ENCODE measurements at places on chromosomes 3 and 15.

- no peak for DNase-seq
These were observed 43.8 kb upstream of the GOLGA8A start for GRCh38 chr15:34481370-34481769.

- peak; percentile 22 for DNase-seq
These were observed 95.9 kb downstream of the TMEM266 start for GRCh38 chr15:76155731-76156130.

- no peak for DNase-seq
These were observed 30.6 kb upstream of the UBE3A start for GRCh38 chr15:25469377-25469776.

- DNase-seq: no peak
These were observed 320.9 kb downstream of the PTPRG start for GRCh38 chr3:61882253-61882652.

- DNase-seq: no peak
These were observed 55.8 kb downstream of the OSBPL10 start for GRCh38 chr3:31925271-31925630.

GRCh38 chr3:94092086-94092485 is 29.2 kb downstream of the NSUN3 start:
- DNase-seq: no peak

GRCh38 chr3:102034639-102035451 is 185.5 kb downstream of the NFKBIZ start:
- no peak for DNase-seq

GRCh38 chr3:172174513-172175253 is 135.3 kb downstream of the FNDC3B start:
- DNase-seq: no peak

DNA sequence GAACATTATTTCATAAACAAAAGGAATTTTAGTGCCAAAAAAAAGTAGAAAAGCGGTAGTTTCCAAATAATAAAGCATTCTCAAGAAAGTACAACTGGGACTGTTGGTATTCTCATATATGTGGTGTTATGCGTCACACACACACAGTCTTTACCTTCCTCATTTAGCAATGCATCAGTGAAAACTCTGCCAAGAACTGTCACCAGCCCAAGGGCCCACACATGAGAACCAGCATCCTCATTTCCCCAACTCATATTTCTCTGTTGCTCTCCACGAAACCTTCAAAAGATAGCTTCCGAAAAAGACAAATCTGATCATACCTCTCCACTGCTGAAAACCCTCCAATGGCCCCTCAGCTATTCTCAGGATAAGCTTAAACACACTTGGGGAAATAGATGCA is 150.7 kb downstream of the CADPS start:
- no peak for DNase-seq

DNA sequence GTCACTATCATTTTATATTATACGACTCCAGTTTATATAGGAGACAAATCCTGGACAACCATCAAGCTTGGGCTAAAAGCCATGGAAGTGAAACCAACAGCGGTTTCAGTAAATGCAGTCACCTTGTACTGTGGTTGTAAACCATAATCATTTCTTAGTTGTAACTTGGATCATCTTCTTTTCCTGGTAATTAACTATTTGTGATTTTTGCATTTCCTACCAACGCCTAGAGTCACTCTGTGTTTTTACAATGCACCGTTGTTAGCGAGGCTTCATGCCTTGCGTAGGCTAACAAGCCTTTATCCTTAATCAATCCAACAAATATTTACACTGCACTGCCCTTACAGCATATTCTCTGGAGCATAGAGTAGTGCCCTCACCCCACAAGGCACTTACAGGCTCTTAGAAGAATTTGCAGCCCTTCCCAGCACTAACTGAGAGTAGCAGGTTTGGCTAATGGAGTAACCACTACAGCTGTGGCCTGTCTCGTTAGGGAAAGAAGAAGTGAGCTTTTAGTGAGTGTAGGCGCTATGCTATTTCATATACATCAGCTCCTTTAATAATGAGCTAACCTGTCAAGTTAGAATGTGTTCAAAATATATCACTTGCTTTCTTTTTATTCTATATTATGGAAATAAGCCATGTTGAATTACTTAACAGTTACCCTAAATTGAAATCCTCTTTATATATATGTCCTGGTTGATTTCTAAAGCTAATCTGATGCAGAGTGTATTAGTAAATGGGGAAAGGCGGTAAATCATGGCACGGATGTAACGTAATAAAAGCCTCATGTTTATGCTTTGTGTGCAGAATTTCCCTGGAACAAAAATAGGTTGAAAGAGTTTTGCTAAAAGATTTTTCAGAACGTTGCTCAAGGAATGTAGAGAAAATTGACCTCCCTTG is 62.8 kb downstream of the ABHD2 start:
- DNase-seq: no peak

- no peak for DNase-seq
These were observed 38.1 kb downstream of the PDZRN3 start for GRCh38 chr3:73586628-73587027.

DNA sequence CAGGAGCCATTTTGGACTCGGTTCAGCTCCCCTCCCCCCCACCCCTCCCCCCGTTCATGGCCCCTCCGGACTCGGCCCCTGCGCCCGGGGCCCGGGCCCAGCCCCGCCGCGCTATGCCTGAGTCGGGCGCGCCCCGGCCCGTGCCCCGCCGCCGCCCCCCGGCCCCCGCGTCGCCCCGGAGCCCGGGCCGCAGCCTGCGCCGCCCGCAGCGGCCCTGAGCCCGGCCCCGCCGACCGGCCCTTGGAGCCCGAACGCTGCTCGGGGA is 155 bp downstream of the ACVR2B start:
- DNase-seq: no peak

- no peak for DNase-seq
These were observed 51.5 kb downstream of the BDH1 start for GRCh38 chr3:197504229-197504628.

- DNase-seq: peak; percentile 92
These were observed 23.5 kb downstream of the ZNF80 start for GRCh38 chr3:114213627-114214541.

DNA sequence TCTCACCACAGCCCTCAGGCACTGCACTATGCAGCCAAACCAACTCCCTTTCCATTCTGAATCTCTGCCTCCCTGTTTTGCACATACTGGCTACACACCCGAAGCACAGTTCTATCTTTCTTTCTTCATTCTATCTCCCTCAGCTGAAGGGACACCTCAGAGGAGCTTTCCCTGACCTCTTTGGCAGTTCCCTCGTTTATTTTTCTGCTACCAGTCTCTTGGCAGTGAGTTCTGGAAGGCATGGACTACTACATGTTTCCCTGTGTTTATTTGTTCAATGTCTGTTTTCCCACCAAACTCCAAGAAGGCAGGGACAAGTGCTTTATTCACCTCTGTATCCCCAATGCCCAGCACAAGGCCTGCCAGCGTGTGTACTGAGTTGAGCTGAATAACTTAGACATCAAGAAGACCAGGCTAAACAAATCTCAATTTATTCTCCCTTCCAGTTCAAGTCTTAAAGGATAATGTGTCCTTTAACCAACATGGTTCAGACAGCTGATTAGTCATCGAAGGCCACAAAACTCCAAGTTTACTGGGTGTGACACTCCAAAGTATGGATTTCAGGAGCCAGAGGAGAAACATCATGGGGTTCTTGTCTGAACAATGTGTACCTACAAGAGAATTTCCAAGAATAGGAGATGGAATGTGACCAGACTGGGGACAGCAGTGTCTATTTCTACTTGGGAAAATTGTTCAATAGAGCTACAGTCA is 260.1 kb upstream of the CTNNB1 start:
- DNase-seq: no peak

GRCh38 chr15:70704731-70705130 is 58.6 kb downstream of the UACA start:
- DNase-seq: no peak

DNA sequence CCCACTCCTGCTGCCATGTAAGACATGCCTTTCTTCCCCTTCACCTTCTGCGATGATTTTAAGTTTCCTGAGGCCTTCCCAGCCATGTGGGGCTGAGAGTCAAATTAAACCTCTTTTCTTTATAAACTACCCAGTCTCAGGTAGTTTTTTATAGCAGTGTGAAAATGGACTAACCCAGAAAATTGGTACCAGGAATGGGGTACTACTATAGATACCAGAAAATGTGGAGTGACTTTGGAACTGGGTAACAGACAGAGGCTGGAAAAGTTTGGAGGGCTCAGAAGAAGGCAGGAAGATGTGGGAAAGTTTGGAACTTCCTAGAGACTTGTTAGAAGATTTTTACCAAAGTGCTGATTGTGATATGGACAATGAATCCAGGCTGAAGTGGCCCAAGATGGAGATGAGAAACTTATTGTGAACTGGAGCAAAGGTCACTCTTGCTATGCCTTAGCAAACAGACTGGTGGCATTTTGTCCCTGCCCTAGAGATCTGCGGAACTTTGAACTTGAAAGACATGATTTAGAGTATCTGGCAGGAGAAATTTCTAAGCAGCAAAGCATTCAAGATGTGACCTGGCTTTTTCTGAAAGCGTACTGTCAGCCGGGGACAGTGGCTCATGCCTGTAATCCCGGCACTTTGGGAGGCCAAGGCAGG is 52.7 kb downstream of the TMCC1 start:
- no peak for DNase-seq

- peak; percentile 7 for DNase-seq
These were observed 759 bp upstream of the TTBK2 start for GRCh38 chr15:42921342-42921731.

GRCh38 chr3:39101022-39101689 is 6.3 kb downstream of the GORASP1 start:
- no peak for DNase-seq

GRCh38 chr3:55708921-55709320 is 221.8 kb upstream of the WNT5A start:
- DNase-seq: no peak

- DNase-seq: no peak
These were observed 15.3 kb upstream of the HERC1 start for GRCh38 chr15:63848879-63849551.

DNA sequence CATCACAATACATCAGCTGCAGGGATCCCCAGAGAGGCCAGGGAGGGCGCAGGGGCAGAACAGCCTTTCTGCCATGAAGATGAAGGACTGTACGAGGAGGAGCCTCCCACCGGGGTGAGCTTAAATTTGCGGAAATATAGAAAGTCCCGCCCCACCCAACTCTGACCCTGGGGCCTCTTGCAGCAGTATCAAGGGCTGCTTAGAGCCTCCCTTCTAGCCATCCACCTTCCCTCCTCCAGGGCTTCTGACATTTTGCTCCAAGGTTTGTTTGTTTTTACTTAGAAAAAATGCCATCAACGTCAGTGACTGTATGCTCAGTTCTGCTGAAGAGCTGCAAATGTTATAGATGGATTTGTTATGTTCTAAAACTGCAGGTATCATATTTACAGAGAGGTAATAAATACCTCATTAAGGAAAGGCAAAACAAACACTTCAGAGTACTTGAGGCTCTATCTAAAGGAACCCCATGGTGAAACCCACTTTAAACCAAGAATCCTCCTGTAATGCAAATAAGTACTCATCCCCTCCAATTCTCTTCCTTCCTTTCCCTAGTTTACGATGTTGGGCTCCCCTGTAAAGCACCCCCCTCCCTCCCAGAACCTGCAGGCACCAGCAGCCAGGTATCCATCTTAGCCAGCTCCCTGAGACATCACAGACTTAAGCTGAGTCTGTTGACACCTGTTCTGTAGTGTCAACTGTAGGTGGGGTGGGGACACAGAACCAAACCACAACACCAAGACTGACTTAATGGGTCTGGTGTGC is 30.5 kb downstream of the RFTN1 start:
- DNase-seq: no peak

DNA sequence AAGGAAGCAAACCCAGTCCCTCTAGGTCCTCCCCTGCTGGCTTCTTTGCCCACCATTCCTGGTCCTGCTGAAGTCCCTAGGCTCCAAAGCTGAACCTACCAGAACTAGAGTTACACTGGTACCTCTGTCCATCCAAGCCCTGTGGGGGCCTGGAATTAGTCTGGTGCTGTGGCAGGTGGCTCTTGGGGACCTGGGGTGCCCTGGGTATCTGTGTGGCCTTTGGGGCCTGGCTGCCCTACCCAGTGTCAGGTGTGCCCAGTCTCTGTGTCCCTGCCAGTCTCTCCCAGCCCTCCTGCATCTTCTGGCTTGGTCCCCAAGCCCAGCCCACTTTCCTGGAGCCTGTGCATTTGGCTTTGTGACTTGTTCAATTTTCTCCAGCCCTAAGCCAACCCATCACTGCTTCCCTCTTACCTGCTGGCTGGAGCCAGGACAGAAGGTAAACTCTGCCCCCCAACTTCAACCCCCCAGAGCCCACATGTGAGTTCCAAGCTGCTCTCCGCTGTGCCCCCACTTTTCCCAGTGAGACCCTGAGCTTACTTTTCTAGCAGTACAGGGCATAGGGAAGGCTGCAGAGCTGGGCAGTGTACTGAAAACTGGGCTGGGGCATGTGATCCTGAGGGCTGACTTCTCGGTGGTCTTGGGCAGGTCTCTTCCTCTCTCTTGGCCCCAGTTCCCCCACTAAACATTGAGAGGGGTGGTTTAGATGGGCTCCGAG is 28.3 kb upstream of the HHATL start:
- DNase-seq: no peak

DNA sequence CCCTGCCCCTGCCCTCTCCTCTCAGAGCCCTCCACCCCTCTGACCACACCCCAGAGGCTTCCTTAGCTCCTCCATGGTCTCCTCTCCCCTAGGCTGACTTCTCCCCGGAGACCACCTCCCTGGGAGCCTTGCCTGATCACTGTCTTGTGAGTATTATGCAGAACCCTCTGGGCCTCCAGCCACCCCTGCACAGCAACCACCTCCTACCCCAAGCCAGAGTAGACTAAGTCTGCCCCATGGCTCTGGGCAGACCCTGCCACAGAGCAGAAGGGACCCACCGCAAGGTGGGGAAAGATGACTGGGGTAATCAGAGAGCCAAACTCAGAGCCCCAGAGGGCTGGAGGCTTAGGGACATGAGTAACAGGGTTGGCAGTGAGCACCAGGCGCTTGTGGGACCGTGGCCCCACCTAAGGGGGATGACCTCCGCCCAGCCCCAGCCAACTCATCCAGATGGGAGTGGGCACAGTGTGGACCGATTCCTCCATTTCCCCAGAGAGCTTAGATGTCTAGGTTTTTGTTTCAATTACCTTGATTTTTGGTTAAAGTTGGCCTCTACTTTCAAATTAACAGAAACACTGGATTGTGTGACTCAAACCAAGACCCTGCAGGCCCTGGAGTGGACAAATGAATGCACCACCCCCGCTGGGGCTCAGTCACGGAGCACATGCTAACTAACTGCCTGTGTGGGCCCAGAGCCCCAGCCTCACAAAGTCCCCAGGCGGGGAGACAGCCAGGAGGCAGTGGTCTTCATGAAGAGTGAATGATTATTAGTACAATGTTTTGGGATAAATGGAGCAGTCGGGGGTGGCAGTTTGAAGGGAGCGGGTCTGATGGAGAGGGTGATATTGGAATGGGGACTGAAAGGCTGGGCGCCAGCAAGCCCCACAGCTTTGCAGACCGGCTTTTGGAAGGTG is 119.4 kb upstream of the PRR20G start:
- no peak for DNase-seq

- no peak for DNase-seq
These were observed 315.4 kb upstream of the RASGRP1 start for GRCh38 chr15:38879909-38880471.

- peak; percentile 20 for DNase-seq
These were observed 22.0 kb upstream of the ZCWPW2 start for GRCh38 chr3:28326458-28326926.

Data from brain microvascular endothelial cell (primary cell).